ENCODE measurements at places on chromosomes 1 and 21.
A peak's percentile ranks its signal among the peaks of the same experiment; 100 is the strongest.

GRCh38 chr1:25130895-25131294 lies 101.4 kb downstream of the SYF2 start:
- DNase-seq: no peak

DNA sequence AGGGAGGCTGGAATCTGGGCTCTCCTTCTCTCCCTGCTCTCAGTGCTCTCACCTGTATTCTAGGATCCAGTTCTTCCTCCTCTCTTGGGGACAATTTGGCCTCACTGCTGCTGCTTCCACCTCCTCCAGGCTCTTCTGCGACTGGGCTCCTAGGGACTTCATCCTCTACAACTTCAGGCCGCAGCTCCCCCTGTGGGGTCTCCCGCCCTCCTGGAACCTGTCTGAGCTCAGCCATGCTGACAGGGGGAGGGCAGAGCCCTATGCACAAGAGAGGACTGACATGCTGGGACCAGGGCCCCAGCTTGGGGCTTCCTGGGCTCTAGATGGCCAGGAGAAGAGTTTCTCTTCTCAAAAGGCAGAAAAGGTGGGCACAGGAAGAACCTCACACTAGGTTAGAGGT lies 1.0 kb downstream of the SH3BP5L start:
- no peak for DNase-seq

DNA sequence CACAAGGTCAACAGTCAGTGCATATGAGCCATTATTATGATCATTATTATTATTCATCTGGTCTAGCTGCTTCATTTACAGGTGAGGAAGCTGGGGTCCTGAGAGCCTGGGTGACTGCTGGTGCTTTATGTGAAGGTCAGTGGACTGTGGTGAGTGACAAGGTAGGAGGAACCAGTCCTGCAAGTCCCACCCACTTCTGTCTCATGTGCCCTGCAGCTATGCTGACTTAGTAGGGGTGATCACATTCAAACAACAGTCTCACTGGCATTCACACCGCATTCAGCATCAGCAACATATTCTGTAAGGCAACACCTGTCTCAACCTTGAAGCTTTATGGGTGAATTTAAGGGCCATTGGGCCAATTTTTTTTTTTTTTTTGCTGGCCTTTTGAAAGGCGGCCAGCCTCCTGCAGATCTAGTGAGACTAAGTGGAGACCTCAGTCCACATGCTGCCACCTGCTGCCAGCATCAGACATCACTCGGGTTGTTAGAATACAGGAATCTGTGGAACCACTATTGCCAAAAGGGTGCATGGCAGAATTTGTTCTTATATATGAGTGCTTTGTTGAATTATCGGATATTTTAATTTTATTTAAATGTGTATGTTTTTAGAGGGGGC lies 59.9 kb upstream of the CACNA1E start:
- DNase-seq: peak; percentile 13

GRCh38 chr1:40650075-40650474 lies 15.4 kb downstream of the RIMS3 start:
- no peak for DNase-seq

- no peak for DNase-seq
Measured at GRCh38 chr1:48776393-48777218, at the start of gene BEND5. Gene BEND5 (minus strand): TSS chr1:48776891. CDS start chr1:48776831, 60 bp downstream.

DNA sequence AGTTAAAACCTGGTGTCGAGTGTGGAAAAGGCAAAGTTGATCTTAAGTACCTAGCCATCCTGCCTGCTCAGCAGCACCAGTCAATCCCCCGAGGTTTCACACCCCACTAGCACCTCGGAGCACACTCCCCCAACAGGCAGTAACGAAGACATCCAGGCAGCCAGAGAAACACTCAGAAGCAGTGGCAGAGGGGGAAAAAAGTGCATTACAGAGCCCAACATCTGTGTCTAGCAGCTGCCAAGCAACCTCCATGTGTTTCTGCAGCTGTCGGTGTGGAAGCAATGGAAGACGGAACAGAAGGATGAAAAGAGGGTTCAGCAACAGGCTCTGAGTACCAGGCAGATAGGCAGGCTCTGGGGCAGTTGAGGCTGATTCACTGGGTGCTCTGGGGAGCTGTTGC lies 73.4 kb upstream of the PROX1 start:
- DNase-seq: no peak

DNA sequence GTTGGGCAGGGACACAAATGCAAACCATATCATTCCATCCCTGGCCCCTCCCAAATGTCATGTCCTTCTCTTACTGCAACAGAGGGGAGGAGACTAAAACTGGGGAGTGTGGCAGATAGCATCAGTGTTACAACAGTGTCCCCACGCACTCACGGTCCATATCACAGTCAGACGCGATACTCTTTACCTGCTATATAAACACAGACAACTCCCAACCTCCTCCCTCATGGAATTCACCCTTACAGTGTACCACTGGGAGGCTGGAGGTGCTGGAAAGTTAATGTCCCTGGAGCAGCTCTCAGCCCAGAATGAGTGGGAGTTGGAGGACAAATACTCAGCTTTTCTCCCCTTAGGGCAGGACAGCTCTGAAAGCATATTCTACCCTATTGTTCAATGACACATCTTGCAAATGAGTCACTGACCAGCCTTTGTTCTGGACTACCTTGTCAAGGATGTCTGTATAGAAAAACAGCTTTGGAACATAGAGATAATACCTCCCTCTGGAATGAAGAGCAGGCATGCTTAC lies 445.9 kb downstream of the SETD4 start:
- DNase-seq: no peak

DNA sequence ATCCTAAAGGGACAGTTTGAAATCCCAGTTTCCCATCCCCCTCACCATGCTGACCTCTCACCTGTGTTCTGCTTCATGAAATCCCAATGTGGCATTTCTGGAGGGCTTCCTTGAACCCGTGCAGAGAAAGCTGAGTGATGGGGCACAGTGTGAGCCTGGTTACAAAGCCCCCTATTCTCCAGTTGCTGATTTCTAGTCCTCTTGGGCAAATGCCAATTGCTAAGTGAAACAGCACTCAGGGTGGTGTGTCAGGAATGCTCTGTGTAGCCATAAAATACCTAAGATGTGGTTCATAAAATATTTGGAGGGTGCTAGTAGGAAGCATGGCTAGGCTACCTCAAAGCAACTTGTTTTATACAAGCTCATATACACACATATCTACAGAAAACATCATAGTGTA lies 32.0 kb downstream of the SUSD4 start:
- DNase-seq: no peak

GRCh38 chr1:156204686-156205085 lies 8.1 kb upstream of the PMF1 start:
- DNase-seq: no peak

DNA sequence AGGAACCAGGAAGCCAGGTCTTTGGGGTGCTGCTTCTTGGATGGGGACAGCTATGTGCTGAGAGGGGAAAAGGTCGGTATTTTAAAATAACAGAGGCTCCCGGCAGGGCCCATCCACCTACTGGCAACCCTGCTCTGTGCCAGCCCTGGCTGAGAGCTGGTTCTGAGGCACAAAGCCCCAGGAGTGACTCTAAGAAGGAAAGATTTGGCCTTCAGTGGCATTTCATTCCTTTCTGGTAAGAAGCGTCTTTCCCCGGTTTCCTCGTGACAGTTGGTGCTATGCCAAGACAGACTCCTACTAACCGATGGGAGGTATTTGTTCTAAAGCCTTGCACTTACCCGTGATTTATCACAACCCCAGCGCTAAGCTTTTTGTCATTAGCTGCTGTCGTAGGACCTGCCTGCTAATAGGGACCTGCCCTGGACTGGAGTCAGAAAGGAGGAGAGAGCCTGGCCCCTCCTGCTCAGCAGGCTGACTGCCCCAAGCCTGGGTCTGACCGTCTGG lies 123.1 kb upstream of the ADAR start:
- no peak for DNase-seq

GRCh38 chr1:160578525-160579191 lies 638 bp downstream of the CD84 start:
- DNase-seq: no peak

DNA sequence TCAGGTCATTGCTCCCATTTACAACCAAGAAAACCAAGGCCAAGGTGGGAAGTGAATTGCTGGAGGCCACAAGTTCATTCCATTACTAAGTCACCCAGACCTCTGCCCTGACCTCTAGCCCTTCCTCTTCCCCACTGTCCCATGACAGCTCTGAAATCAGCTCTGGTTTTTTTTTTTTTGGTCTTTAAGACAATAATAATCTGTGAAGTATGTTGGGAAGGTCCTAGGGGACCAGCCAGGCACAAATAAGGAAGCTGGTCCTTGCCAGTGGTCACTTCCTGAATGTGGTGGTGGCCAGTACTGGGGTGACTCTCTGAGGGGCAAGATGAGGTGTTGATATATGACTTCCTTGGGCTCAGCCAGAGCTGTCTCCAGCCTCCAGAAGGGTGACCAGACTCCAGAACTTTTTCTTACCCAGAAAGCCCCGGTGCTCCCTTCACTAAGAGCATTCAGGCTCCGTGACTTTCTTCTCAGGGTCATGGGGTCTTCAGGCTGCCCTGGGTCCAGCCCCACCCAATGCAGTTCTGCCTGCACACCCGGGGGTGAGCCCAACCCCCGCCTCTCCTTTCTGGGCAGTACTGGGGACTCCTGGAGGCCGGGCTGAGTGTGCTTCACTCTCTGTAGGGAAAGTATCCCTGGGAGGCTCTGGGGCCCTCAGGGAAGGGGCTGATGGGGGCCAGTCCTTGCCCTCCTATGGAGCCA lies 159.6 kb downstream of the PTPRU start:
- no peak for DNase-seq

DNA sequence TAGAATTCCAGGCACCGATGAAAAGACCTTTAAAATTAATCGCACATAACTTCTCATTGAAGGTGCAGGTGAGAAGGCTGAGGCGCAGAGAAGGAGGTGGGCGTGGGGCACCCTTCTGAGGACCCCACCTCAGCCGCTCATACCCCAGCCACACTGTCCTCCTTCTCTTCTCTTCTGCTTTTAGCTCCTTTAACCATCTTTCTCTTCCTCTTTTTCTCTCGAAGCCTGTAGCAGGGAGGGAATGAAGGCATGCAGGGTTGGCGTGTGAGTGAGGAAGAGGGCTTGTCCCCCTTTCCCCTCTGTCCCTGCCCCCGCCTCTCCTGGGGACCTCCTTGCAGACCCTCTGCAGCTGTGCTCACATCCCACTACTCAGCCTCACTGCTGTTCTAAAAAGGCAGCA lies 57.8 kb upstream of the CACNA1E start:
- no peak for DNase-seq

GRCh38 chr1:15803380-15803779 lies 4.1 kb downstream of the UQCRHL start:
- no peak for DNase-seq

GRCh38 chr1:101253976-101254674 lies 17.3 kb downstream of the S1PR1 start:
- DNase-seq: no peak

DNA sequence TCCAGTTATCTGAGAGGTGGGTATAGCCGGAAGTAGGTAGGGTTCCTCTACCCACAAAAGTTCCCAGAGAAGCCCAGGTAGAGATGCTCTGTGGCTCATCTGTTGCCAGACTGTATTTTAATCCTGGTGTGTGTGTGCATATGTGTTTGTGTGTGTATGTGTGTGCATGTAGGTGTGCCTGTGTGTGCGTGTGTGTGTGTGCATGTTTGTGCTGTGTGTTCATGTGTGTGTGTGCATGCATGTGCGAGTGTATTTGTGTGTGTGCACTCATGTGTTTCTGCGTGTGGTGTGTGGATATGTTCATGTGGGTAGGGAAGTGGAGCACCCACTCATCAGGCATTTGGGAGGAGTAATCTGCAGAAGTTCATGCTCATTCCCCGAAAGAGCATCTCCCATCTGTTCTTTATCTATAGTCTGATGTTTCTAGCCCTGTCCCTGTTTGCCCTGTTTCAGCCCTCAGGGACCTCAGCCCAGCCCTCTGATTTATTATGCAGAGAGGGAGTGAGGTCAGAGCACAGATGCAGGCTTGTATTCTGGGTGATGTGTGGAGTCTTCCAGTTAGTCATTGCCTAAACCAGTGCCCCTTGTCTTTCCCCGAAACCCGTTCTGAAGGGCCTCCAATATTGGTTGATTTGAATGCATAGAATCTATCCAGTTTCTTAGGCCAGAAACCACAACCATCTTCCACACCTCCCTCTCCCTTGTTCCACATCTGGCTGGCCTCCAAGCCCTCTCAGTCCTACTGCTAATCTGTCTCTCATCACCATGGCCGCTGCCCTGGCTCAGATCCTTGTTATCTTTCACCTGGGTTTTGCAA lies 69.1 kb downstream of the DISC1 start:
- DNase-seq: no peak

DNA sequence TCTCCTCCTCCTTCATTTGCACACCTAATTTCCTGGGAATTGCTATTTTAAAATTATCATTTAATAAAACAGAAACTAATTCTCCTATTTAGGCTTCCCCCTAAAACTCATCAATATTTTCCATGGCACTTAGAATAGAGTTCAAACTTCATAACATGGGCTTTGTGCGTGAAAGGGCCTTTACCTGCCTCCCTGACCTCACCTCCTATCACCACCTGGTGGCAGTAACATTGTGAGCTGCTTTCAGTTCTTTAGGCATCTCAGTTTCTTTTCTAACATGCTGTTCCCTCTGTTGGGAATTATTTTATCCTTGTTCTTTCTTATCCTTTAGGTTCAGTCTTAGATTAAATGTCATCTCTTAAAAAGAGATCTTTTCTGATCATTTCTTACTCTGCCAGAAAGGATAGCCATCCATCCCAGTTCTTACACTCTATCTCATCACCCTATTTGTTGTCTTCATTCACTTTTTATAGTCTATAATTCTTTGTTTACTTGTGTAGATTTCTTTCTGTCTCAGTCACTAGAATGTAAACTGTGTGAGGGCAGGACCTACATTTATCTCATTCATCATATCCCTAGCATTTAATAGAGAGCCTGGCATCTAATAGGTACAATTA lies 133.8 kb upstream of the KIAA1614 start:
- DNase-seq: no peak
